RPMI8226 (cell line): ENCODE measurements at places on chromosomes 7 and 10.

DNA sequence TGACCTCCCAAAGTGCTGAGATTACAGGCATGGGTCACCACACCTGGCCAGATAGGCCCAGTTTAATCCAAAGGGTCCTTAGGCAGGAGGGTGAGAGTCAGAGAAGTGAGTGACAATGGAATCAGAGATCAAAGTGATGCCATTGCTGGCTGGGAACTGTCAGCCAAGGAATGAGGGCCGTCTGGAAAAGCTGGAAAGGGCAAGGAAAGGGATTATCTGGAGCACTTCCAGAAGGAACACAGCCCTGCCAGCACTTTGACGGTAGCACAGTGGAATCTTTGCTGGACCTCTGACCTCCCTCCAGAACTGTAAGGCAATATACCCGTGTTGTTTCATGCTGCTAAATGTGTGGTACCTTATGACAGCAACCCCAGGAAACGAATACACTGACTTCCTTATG lies 11.3 kb upstream of the TAS2R40 start:
- DNase-seq, result no peak

DNA sequence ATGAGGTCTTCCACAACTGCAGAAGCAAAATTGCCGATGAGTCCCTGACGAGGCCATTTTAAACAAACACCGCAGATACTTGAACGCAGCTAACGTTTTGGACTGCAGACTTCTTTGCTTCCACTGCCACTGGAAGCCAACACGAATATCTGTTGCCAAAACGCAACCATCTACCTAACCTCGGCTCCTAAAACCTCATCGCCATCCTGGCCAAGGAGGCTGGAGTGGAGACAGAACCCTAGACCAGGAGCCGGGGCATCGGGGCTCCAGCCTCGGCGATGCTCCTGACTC lies 493 bp downstream of the WDR91 start:
- peak; percentile 45 for DNase-seq

GRCh38 chr7:130639388-130639787 lies 29.2 kb downstream of the COPG2 start:
- DNase-seq, result no peak

- no peak for DNase-seq
Measured at GRCh38 chr7:137086896-137087295, 218.4 kb downstream of the CHRM2 start.

GRCh38 chr10:12504176-12504575 lies 154.8 kb downstream of the CAMK1D start:
- no peak for DNase-seq

DNA sequence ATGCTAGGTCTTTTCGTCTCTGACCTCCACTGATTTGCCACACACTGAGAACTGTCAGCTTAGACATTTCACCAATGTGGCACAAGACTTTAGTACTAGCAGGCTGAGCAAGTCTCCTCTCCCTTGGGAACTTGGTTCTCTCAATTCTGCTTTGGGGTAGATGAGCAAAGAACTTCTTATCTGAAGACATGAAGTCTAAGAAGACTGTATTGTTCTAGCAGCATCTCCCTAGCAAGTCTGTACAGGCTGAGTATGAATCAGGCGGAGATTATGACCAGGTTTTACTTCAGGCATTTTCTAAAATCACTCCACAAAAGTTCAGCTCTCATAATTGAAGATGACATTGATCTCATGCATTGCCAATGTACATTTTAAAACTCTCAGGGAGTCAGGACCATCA lies 23.8 kb upstream of the STN1 start:
- DNase-seq, result no peak

DNA sequence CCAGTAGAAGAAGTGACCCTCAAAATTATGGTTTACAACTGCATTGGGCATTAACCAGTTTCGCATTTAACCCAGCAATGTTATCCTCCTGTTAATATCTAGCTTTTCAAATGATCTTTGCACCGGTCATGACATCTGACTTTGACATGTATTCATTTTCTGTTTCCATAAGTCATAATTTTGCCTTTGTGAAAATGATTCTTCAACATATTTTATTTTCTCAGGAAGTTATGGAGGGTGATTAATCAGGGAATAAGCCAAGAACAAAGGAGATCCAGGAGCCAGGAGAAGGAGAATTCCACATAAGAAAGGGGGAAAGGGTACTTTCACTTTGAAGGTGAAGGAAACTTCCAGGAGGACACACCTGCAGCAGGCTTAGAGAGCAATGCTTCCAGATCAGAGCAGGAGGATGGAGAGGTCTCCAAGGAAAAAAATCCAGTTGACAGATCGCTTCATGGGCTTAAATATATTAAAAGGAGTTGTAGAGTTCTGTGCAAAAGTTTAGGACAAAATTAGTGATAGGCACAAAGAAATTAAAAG lies 92.1 kb upstream of the FAM3C start:
- DNase-seq, result no peak

DNA sequence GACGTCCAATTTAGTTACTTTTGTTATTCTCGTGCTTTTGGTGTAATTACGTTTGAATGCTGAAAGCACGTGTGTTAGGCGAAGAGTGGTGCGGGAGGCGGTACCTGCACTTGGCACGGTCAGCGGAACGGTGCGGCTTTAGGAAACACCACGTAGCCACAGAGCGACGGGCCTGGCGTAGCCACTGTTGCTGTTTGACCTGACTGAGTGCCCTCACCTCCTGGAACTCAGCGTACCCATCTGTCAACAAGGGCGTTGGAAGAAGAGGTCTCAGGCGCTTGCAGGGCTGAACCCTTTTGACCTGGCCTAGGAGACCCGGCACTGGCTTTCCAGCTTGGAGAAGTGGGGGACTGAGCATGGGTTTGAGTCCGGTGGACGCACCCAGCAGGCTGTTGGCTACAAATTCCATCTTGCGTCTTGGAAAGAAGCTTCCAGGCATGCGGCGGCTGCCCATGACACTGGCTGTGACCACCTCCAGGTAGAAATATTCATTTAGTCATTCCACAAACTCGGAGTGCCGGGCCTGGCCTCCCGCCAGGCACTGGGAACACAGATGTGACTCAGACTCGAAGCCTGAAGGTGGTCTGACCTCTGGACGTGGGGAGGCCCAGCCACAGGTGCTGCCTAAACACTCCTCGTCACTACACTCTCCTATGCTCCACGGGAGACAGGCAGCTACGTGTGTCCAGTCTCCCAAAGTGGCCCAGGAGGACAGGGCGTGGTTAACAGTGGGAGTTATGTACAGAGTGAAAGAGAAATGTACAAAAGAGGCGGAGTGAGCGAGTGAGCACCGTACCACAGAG lies 22.2 kb downstream of the FAM20C start:
- DNase-seq, result no peak

- peak; percentile 34 for DNase-seq
Measured at GRCh38 chr7:69654381-69654780, 56.1 kb downstream of the AUTS2 start.

DNA sequence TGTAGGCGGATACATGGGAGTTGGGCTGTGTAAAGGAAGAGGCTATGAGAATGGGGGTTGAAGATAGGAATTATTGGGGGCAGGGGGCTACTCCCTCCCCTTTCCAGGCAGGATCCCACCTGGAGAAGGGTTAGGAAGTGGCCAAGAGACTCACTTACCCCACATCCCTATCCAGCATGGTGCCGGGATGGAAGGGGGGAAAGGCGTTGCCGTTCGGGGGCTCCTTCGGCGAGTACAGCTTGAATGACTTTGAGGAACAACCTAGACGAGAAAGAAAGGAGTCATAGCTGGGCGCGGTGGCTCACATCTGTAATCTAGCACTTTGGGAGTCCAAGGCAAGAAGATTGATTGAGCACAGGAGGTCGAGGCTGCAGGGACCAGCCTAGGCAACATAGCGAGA lies 8.9 kb downstream of the LDB1 start:
- DNase-seq, result no peak

DNA sequence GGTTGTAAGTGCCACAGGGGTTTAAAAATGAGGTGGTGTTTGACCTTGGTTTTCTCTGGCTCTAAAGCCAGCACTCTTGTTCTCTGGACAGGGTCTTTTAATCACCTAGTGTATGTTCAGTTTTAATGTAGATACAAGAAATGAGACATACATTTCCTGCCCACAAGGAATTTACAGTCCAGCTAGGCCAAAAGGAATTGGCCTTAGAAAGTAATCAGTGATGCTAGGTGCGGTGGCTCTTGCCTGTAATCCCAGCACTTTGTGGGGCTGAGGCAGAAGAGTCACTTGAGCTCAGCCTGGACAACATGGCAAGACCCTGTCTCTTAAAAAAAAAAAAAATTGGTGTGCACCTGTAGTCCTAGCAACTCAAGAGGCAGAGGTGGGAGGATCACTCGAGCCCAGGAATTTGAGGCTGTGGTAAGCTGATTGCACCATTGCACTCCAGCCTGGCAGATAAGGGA lies 100.2 kb downstream of the LRMDA start:
- no peak for DNase-seq

- no peak for DNase-seq
Measured at GRCh38 chr7:135799881-135800280, 51.3 kb upstream of the FAM180A start.

GRCh38 chr10:117334926-117335325 lies 40.3 kb downstream of the PDZD8 start:
- DNase-seq, result peak; percentile 34

DNA sequence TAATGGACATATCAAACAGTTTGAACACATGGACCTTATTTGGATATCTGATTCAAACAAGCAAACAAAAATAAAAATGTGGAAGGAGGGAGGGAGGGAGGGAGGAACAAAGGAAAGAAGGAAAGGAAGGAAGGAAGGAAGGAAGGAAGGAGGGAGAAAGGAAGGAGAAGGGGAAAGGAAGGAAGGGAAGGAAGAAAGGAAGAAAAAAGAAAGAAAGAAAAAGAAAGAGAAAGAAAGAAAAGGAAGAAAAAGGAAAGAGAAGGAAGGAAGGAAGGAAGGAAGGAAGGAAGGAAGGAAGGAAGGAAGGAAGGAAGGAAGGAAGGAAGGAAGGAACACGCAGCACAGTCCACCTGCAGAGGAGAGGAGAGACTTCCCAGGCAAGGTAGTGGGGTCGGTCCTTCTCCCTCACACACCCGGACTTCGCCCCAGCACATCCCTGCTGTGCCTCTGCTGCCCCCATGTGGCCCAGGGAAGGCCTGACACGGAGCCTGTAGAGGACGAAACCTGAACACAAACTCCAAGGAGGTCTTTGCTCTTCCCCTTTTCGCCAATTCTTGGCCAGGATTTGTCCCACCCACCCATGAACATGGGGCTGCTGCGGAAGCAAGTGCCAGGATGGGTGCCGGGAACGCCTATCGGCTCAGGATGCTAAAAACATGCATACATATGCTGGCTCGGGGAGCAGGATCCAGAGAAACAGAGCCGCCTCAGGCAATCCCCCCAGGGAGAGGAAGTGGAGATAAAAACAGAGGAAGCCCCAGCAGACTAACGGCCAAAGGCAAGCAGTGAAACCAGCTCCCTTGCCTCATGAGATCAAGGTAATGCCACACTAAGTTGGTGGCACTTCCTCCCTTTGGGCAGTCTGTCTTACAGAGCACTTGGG lies 52.3 kb upstream of the DGKI start:
- peak; percentile 80 for DNase-seq

DNA sequence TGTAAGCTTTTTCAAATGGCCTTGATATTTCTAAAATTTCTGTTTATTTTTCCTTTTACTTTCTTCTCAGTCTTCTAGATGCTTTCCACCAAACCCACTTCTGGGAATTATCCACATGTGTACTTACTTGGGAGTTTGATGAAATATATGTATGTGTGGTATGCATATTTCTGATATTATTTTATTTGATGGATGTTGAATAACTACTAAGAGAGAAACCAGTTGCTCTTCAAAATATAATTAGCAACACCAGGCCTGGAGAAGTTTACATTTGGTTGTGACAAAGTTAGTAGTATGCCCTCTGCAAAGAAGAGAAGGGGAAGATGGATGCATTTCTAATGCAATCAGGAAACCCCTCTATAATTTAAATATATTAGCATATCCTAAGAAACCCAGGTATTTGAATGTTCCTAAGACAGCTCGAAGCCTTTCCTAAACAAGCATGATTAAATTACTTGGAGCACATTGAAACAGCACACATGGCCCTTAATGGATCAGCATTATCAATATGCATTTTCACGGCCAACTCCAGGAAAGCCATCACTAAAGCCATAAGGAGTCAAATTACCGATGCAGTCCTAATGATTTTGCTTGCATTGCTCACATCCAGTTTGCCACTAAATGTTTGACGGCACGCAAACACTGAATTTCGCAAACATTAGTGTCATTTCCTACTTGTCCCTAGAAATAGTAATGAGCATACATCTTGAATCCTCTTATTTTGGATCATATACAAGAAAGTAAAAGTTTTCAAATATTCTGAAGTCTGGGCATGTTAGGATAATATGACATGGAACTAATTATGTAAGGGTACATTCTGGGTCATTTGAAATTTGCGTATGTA lies 393.8 kb downstream of the EXOC4 start:
- no peak for DNase-seq

DNA sequence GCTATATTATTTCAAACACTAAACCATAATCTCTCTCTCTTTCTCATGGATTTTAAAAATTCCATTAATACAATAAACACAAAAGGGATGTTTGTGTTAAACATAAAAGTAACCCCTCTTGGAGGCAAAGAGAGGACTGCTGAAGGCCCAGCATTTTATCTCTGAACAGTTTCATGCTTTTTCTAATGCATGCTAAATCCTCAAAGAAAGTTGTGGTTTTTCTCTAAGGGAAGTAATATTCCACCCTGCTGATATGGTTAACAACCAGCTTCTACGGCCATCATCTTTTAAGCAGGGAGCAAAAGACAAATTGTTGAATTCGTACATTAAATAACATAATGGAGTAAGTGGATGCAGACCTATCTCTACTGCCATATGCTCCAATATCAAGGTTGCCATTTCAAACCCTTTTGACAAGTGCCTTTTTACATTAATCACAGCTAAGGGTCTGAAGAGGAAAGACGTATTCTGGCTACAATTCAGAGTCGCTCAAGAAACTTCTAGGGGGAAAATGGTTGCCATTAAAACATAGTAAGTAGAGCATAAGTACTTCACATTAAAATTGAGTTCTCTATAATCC lies 103.1 kb downstream of the SLC25A13 start:
- no peak for DNase-seq

- no peak for DNase-seq
Measured at GRCh38 chr7:130909881-130910672, 176.1 kb upstream of the KLF14 start.

DNA sequence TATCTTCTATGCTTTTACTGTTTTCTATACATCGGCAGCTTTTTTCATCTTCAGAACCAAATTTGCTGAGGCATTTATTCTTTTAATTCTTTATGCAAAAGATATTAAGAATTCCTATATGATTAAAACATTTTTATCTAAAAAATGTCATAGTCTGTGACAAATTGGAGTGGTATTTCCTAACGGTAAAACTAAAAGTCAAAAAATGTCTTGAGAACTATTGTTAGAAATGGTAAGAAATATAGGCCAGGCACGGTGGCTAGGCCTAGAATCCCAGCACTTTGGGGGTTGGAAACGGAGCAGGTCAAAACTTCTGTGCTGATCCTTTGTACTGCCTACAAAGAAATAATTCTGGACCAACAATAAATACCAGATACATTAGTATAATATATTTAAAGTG lies 57.7 kb upstream of the PRR15 start:
- no peak for DNase-seq

DNA sequence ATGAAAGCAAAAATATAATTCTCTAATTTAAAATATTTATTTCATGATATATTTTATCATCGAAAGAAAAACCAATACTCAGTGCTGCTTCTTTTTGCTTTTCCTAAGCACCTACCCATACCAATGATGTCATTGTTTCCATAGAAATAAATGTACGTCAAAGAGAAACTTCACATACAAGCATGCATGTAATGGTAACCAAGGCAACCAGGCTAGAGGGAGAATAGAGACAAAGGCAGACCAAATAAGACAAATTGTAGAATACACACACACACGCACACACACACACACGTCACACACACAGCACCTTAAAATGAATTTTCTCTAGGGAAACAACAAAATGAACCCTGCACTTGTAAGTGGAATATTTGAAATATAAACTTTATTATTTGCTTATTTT lies 75.5 kb downstream of the MACC1 start:
- no peak for DNase-seq
